Endothelial cell of umbilical vein (primary cell): ENCODE measurements at places on chromosomes 2 and 18. TPM values are rescaled to one million over a fixed set of nuclear protein-coding genes. Genes with fewer than 3 reads are reported as not detected.
A peak's percentile ranks its signal among the peaks of the same experiment; 100 is the strongest.

Gene ACTR2
- 32.5 and 48.7 TPM in 2 replicates for polyA plus RNA-seq

Gene UPP2
- not detected in 2 replicates for polyA plus RNA-seq

Gene FTCDNL1
- 0.05 and 0.19 TPM in 2 replicates for polyA plus RNA-seq

Gene SRBD1
- 2.0 and 3.7 TPM in 2 replicates for polyA plus RNA-seq

Gene TWIST2
- 2.7 and 3.4 TPM in 2 replicates for polyA plus RNA-seq

Gene UGT1A10
- not detected in 2 replicates for polyA plus RNA-seq

Gene C2orf68
- 17.4 and 20.9 TPM in 2 replicates for polyA plus RNA-seq

Gene BMP10
- polyA plus RNA-seq, result not detected in 2 replicates

Gene RTP5
- not detected in 2 replicates for polyA plus RNA-seq

DNA sequence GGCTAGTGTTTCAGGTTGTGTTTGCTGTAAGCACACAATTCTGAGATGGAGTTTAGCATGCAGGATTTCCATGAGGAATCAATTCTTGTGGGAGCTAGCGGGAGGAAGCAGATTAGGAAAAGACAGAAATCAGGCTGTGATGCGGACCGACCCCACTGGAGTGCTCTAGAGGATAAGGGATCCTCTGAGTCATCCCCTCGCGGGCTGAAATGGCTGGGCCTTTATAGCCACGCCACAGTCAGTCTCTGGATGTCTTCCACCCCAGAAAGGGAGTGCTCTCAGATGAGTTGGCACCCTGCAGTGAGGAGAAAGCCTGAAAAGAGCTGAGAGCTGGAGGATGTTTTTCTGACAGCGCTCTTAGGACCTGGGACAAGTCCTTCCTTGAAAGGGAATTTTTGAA lies 102.4 kb downstream of the GALNT3 start:
- DNase-seq, result no peak

- no peak for DNase-seq
Observed at GRCh38 chr2:228705318-228705717, 523.8 kb upstream of the SPHKAP start.

DNA sequence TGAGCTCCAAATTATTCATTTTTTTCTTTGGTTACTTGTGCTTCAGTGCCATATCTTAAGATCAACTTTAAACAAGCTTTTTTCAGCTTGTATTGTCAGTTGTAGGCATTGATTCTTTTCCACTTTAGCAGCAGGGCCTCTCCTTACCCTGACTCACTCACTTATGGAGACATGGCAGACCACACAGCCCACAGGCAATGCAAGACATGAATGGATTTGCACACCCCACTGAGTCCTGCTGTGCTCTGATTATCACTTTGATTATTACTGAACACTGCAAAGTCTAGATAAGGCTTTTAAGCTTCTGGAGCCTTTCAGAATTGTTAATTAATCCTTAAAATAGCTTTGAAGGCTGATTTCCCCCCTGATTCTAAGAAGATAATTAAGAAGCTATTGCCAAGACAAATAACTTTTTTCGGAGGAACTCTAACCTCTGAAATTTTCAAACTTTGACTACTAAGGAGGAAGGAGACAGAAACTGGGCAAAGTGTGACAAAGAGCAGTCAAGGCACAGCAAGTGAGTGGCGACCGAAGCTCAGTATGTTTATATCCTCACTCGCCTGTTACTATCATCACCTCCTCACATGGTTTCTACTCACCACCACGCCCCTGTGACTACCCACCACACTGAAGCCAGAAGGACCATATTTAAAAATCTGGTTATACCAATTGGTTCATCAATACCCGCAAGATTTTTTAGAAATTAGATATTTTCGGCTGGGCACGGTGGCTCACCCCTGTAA lies 43.3 kb downstream of the CACNB4 start:
- DNase-seq, result no peak

DNA sequence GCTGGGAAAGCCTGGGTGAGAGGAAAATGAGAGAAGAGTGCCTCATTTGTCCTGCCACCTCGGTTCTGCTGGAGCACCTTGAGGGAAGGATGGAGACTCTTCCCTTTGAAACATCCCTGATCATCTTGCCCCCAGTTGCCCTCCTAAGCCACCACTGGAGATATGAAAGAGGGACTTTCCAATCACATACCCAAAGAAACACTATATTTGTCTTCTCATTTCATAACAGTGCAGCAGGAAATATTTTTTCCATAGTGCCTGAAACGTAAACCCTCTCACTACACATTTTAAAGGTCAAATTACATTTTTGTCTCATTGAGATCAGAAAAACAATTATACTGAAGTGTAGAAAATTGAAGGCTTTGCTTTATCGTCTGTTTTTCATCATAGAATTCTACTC lies 63.3 kb downstream of the KCTD18 start:
- no peak for DNase-seq

DNA sequence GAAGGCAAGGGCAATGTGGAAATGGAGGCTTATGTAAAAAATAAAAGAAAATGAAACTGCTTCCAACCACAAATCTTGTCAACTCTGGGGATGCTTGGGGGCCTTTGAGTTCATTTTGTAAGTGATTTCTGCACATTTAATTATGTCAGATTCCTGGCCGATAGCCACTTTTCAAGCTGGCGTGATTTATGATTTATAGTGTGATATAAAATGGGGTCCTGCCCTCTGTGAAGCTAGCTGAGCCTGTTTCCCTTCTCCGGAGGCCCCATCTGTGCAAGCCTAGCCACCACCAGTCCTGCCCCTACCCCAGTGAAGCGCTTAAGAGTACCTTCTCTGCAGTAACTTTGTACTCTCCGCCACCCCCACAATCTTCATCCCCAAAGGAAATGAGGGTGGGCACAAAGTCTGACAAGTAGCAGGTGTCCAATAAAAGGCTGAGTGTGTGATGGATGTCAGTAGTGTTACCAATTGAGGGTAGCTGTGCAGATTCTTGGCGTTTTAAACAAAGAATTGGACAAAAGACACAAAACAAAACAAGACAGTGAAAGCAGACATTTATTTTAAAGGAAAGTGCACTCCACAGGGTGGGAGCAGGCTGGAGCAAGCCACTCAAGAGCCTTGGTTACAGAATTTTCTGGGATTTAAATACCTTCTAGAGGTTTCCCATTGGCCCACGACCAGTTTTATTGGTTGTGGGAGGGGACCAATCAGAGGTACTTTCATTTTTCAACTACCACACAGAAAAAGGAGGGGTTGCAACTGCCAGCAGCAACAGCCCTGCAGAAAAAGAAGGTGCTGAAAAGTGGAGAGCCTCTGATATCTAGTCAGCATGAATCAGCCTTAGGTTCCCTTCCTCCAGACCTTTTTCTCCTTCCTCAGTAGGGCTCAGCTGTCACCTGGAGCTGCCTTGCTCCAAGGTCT lies 39.0 kb upstream of the SIX3 start:
- no peak for DNase-seq

GRCh38 chr2:4930704-4931103 lies 761.5 kb upstream of the SOX11 start:
- DNase-seq, result no peak

DNA sequence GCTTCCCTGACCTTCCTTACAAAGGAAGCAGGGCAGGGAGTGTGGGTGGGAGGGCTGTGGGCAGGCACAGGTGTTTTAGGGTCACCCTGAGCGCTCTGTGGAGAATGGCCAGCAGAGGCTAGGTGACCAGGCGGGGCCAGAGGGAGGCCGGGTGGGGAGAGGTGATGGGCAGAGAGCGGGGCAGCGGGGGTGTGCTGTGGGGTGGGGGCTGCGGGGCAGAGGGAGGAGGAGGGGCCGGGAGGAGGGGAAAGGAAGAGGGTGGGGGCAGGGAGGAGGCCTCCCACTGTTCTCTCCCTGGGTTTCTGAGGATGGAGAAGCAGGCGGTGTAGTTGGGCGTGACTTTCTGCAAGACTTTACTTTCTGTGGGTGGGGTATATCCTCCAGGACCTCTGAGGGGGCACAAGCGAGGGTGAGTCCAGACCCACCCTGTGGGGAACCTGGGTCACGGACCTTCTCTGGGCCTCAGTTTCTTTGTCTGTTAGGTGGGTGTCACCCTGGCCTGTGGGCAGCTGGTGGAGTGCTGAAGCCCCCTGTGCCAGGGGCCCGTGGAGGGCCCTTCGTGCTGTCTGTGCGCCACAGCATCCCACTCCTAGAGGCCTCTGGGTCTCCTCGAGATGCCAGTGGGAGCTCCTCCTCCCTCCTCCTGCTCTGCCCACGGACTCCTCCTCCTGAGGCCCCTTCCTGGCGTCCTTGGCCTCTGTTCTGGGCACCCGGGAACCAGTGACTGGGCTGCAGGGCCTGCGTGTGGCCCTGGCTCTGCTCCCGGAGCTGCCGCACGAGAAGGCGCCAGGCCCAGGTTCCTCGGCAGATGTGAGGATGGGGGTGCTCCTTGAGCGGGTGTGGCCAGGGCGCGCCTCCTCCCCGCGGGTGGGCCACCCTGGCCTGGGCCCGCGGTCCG lies 6.3 kb upstream of the NEU4 start:
- DNase-seq, result no peak

DNA sequence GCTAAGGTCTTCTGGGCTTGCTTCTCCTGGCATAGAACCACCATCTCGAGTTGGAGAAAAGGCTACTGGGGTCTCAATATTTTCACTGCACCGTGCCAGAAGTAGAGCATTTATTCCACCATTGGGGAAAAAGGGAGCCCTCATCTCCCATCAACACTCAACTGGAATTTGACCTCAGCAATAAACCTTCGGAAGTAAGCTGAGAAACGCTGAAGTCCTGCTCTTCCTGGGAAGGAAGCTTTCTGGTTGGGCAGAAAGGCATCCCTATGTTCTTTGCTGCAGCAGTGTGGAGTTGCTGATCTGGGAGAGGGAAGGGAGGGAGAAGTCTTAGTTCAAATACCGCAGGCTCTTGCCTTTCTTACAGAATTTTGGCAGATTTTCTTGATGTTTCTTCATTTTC lies 368.8 kb downstream of the NUP35 start:
- no peak for DNase-seq

DNA sequence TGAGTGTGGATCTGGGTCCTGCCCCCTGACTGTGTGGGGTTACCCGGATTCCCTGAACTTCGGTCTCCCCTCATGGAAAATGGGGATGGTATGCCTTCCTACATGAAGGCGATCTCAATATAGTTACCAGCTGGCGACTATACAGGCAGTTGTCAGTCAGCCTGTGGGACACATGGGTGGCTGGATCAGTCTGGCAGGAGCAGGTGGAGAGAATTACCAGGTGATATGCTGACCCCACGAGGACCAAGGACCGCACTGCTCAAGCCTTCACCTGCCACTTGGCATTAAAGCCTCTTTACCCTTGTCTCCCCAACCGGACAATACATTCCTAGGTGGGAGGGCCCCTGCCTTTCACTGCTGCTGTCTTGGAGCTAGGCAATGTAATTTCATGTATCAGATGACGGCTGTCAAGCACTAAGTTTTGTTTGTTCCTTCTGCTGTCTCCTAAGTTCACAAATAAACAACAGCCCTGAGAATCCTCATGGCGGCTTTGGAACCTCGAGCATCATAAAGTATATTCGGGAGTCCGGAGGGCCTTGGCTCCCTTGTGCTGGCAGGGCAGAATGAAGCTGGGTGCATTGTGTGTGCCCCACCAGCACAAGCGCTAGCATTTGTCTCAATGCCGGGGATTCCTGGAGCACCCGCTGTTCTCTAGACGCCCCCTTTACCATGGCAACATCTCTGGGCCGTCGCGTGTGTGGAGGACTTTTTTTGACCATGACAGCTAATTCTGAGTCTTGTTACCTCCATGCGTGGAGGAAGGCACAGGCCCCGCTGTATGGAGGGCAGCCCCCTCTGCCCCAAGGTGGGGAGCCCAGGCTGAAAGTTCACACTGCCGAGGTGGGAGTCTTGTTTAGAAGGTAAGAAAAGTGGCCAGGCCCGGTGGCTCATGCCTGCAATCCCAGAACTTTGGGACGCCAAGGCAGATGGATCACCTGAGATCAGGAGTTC lies 48.6 kb downstream of the PDCL3 start:
- no peak for DNase-seq

DNA sequence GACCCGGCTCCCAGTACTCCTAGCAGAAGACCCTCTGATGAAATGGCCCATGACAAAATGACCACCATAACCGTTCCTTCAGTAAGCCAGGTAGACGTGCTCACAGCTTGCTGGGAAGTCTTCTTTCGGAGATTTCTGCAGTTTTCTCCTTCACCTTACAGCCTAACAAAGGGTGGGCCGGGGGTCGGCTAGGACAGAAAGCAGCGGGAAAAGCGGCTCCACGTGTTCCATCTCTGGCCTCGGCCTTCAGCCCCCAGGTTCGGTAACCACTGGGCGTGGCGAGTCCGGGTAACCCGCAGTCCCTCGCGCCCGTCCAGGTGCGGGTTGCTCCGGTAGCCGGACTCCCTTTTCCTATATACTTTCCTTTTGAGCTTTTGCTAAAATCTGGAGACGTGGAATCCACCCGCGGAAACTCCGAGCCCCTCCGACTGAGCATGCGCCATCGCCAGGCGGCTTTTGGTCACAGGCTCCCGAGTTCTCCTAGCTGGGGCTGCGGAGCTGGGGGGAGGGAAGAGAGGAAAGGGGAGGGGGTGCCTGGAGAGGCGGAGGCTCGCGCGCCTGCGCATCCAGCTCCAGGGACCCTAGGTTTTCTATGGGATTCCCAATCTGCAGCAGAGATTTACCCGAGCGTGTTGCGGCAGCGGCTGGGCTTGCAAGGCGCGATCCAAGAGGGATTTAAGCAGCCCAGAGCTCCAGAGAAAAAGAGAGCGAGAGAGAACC lies at the start of gene VSNL1:
TSS of gene VSNL1 (plus strand) at position 604 of the 720 bp plus-strand sequence. CDS start 51,379 bp downstream, outside the sequence.
- peak; percentile 27 for DNase-seq

GRCh38 chr18:21548647-21549046 lies 51.9 kb downstream of the ESCO1 start:
- no peak for DNase-seq
